ENCODE measurements at places on chromosomes 12 and 14.

DNA sequence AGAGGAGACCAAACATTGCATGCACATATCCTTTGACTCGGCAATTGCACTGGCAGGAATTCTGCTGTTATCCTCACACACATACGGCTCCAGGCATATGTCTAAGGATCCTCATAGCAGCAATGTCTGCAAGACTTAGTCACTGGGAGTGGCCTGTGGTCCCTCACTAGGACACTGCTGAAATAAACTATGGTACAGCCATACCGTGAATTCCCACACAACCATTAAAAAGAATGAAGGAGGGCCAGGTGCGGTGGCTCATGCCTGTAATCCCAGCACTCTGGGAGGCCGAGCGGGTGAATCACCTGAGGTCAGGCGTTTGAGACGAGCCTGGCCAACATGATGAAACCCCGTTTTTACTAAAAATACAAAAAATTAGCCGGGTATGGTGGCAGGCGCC is 105.1 kb downstream of the ZFP36L1 start:
- DNase-seq = no peak

DNA sequence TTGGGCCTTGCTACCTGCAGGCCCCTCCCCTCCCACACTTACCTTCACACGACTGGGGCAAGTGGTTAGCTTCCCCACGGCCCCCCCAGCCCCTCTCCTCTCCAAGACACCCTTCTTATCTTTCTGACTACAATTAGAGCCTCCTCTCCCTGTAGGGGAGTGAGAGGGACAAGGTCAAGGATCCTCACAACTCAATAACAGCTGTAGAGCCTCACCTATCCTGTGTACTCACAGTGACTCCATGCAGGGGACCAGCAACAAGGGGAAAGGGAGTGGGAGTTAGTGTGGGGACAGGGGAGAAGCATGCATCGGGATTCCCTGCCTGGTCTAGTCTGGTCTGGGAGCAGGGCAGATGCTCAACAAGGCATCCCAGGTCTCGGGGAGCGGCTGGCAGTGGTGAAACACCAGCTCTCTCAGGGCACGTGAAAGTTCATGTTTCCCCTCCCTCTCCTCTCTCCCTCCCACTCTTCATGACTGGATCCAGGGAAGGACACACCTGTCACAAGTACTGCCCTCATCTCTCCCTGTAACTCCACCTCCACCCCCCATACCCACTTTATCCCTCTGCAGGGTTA is 45.3 kb downstream of the SMUG1 start:
- no peak for DNase-seq

DNA sequence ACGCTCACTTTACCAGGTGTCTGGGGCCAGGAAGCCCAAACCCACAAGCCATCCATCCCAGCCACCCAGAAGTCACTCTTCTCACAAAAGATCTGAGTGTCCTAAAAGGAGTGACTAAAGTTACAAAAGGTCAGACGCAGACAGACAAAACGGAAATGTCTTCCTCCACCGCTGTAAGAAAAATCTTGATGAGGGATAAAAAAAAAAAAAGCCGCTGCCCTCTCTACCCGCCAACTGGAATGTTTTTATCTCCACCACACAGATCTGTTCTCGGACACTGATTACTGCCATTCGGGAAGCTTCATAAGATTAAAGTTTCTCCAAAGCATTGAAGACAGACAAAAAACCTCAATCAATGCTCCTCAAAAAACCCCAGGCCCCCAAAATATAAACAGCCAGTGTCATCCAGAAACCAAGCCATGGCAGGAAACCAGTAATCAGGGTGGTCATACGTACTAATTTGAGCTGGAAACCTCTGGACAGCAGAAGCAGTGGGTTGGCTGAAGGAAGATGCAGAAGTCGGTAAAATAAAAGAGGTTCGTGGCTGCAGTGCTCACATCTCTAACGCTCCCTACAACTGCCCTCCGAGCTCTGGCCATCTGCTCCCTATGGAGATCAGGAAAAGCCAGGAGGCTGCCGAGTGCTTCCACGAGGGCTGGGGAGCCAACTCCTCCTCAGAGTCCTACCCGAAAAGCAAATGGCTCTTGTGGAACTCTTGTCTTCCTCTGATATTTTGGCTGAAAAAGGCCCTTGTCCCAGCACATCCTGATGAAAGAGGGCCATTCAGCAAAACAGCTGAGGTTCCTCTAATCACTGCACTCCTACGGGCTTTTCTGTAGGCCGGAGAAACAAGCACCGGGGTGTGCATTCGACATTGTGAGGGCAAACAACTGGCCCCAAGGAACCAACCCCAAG is 30.3 kb downstream of the SSH1 start:
- no peak for DNase-seq

DNA sequence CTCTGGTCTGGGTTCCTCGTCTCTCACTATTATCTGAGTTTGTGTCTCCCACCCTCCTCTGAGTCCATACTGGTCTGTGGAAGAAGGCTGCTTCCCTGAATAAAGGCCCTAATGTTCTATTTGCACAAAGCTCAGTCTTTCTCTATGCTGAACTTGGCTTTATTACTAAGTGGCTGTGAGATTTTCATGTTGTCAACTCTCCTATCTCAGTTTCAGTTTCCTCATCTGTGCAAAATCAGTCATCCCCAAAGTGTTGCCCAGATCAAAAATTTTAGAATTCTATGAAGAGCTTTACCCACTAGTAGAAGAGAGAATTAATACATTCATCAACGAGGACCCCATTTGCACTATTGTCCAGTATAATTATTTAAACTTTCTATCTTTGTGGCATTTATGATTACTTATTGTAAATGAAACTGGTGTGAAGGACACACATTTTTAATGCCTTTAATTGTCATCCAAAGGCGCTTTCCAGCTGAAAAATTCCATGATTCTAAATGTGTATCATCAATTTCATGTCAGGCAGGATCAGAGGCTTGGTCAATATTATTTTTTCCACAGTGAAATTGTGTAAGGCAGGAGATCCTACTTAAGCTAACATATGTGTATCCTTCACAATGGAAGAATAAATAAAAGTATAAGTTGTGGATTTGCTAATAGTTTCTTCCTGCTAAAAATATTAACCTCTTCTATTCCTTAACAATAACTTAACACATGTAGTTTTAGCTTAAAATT is 79.1 kb upstream of the EEA1 start:
- DNase-seq = no peak

GRCh38 chr12:4734625-4735340 is 14.6 kb downstream of the GALNT8 start:
- no peak for DNase-seq

DNA sequence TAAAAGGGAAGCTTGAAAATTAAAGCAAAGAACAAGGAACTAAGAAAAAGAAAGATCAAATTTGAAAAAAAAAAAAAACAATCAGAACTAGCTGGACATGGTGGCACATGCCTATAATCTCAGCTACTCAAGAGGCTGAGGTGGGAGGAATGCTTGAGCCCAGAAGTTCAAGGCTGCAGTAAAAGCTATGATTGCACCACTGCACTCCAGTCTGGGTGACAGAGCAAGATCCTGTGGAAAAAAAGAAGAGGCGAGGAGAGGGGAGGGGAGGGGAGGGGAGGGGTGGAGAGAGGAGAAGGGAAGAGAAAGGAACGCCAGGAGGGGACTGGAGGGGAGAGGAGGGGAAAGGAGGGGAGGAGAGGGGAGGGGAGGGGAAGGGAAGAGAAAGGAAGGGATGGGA is 43.0 kb downstream of the EEA1 start:
- no peak for DNase-seq

GRCh38 chr12:88645816-88646215 is 65.5 kb upstream of the KITLG start:
- no peak for DNase-seq

DNA sequence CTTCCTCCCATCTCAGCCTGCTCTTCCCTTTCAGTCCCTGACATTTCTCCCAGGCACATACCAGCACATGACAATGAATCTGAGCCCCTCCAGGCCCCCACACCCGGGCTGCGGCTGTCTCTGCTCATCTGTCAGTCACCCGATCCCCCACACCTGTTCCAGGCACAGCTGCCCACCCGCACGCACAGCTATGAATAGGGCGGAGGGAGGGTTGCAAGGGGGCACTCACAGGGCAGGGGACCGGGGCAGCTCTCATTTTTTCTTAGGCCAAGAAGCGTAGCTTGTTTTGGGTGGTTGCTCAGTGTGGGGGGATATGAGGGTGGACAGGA is 43.7 kb upstream of the TSPAN9 start:
- no peak for DNase-seq

- DNase-seq = no peak
Observed at GRCh38 chr14:64736271-64737169, 32.3 kb downstream of the PLEKHG3 start.

DNA sequence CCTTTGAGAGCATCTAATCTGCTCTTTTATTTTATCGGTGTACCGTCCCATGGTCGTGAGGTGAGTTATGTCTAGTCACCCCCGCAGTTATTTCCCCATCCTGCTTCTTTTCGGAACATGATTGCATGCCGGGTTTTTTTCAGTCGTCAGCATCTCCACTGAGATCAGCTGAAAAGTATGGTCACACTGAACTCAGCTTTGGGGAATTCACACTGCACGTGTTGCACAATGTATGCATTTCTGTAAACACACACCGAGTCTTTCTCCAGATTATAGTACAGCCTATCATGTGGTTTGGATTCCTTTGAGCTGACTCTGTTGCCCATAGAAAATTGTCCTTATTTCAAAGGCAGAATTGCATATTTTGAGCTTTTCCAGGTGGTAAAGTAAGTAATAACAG is 24.6 kb downstream of the PLXNC1 start:
- DNase-seq = no peak

- DNase-seq = no peak
Observed at GRCh38 chr12:127688906-127689428, 578.0 kb upstream of the TMEM132C start.

DNA sequence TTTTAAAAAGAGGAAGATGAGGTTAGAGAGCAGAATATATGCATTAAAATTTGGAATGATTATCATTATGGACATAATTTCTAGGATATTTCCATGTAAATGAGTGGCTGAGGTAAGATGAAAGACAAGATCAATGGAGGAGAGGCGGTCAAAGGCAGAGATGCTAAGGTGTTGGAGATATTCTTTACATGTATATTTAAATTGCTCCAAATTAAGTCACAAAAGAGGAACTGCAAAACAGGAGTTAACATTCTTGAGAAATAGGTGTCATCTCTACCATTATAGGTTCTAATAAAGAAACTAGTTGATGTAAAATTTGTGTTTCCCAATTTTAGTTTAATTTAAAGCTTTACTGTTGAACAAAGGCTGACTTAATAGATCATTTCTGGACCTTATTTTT is 268.5 kb upstream of the PPFIA2 start:
- DNase-seq = no peak

DNA sequence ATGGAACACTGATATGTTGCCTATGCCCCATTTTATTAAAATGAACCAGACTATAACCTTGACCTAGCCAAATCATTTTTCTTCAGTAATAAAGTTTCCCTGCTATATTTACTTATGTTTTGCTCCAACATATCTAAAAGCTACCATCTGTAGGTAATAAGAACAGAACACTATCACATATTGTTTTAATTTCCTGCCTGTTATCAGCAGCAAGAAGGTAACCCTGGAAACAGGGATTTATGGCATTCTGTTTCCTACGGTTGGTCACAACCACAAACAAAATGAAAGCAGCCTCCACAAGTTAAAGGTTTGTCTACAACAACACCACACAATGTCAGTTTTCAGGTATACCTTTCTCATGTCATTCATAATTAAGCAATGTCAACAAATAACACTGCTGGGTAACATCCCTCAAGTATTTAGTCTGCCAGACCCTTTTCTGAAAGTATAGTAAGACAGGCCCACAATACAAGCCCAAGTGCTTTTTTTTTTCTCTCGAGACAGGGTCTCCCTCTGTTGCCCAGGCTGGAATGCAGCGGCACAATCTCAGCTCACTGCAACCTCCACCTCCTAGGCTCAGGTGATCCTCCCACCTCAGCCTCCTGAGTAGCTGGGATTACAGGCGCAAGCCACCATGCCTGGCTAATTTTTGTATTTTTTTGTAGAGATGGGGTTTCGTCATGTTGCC is 25.5 kb downstream of the GCH1 start:
- no peak for DNase-seq

DNA sequence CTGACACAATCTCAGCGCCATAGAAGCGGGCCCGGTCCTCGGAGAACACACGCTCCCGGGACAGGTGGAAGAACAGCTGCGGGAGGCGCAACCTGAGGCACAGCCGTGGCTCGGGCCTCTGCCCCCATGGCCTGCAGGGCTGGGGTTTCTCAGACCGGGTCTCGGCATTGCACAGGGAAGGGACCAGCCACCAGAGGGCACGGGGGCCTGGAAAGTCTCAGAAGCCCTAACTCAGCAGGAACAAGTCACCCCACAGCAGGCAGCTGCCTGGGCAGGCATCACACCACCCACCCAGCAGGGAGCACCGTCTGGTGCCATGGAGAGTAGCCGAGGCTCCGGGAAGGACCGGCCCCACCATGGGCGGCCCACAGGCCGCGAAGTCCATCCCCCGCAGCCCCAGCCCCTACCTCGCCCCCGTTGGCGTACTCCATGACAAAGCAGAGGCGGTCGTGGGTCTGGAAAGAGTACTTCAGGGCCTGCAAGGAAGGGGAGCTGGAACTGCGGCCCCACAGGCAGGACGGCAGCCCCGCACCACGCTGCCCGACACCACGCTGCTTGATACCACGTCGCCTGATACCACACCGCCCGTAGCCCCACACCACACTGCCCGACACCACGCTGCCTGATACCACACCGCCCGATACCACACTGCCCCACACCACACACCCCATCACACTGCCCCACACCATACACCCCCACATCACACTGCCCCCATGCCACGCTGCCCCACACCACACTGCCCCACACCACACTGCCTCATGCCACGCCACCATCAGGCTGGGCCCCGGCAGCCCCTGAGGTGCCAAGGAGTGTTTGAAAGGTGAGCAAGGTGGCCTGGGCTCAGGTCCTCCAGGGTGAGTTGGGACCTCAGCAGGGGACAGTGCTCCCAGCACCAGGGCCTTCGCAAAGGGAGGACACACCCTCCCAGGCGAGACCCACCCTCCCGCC is 20.8 kb downstream of the SIVA1 start:
- no peak for DNase-seq

- DNase-seq = no peak
Observed at GRCh38 chr14:94164685-94165431, 9.3 kb upstream of the PPP4R4 start.

DNA sequence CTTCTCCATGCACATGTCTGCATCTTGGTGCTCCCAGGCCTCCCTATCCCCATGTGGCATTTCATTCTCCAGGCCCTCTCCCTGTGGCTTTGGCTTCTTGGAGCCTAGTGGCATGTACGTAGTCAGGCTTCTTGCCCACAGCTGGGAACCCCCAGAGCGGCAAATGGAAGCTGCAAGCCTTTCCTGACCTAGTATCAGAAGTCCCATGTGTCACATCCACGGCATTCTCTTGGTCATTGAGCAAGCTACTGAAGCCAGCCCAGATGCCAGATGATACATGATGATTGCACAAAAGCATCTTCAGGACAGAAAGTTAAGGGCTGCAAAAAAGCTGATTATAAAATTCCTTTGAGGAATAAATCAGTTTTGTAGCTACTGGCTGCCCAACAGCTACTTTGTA is 154.9 kb downstream of the PELI2 start:
- no peak for DNase-seq

GRCh38 chr14:34322940-34323418 is 139.1 kb downstream of the SPTSSA start:
- DNase-seq = peak; percentile 38
